ENCODE measurements at places on chromosomes 7 and 10.

- DNase-seq = no peak
Measured at GRCh38 chr7:151505836-151506468, 13.7 kb downstream of the RHEB start.

GRCh38 chr7:141115965-141116364 is 42.1 kb downstream of the TMEM178B start:
- no peak for DNase-seq

- DNase-seq = no peak
Measured at GRCh38 chr7:16594061-16594460, 51.5 kb downstream of the ANKMY2 start.

- no peak for DNase-seq
Measured at GRCh38 chr7:158525648-158526484, 61.8 kb downstream of the PTPRN2 start.

- no peak for DNase-seq
Measured at GRCh38 chr10:59894114-59894513, 12.2 kb downstream of the CCDC6 start.

DNA sequence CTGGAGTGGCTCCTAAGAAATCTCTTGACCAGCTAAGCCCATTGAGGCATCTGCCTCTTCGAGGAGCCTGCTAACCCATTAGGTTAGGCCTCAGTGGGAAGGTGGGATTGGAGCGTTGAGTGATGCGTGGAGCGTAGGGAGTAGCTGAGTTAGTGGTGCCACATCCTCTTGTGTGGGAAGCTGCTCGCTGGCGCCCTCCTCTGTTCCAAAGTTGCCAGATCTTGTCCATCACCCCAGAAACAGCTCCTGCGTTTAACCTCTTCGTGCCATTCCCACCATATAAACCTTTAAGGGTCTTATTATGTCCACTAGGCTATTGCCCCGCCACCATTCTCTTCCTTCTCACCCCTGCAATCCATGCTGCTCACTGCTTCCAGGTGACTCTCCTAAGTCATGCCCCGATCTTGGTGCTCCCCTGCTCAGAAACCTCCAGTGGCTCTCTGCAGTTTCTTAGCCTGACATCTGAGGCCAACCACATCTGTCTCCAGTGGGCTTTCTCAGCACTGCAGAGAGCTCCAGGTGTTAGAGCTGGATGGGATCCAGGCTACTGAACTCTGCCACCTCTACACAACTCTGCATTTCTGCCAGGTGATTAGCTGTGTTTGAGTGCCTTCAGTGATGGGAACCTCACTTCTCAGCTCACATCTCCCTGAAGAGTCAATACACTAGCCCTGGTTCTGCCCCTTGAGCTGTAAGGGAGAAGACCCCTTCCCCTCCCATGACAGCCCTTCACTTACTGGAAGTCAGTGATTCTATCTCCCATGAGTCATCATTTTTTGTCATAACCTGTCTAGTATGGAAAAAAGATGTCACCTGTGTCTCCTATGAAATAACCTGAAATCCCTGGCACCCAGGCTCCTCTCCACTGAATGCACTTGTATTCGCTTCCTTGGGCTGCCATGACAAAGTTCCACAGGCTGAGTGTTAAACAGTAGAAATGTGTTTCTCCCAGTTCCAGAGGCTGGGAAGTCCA is 65.0 kb upstream of the FGFR2 start:
- DNase-seq = no peak

DNA sequence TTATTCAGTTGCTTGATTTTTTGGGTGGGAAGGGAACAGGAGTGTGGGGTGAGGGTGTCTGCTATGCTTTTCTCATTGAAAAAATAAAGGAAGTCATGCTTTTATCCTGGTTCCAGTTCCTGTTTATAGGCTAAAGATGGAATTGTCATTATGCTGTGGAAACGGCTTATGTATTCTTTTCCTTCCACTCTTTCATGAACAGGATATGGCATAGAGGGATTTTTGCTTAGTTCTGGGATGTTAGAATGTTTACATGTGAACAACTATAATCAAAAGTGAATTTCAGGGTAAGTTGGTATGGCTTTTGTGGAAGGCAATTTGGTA is 35.9 kb upstream of the PTPN12 start:
- DNase-seq = no peak

GRCh38 chr7:70321016-70321590 is 722.8 kb downstream of the AUTS2 start:
- no peak for DNase-seq

- DNase-seq = no peak
Measured at GRCh38 chr7:99326408-99326782, 697 bp downstream of the ARPC1A start.

DNA sequence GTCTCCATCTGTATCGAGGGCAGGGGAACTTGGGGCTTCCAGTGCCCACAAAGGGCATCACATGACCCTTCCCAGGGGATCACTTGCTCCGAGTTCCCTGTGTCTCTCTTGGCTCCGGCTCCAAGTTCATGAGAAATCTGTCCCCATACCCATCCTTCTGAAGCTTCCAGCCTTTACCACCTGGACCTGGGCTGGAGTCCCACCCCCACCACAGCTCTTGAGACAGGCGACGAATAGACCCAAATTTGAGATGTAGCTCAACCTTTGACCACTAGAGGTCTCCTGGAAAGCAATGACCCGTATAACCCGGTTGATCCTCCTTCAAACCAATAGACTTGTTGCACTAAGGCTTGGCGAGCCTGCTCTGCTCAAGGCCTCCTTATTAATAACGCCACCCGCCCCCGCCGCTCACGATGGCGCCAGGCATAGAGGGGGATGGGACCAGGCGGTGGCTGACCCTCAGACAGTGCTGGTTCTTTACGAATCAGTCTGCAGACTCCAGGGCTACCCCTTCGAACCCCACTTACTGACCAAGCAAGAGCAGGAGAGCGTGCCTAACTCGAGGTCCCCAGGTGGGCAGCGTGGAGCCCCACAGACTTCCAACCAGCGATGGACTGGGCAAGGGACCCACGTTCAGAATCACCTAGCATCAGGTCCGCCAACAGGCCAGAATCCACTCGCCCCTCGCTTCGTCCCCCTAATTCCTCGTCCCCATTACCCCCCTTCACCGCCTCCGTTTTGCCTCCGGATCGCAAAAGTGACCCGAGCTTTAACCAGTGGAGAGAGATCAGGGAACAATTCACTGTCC is 4.4 kb upstream of the ARID5B start:
- peak; percentile 64 for DNase-seq

DNA sequence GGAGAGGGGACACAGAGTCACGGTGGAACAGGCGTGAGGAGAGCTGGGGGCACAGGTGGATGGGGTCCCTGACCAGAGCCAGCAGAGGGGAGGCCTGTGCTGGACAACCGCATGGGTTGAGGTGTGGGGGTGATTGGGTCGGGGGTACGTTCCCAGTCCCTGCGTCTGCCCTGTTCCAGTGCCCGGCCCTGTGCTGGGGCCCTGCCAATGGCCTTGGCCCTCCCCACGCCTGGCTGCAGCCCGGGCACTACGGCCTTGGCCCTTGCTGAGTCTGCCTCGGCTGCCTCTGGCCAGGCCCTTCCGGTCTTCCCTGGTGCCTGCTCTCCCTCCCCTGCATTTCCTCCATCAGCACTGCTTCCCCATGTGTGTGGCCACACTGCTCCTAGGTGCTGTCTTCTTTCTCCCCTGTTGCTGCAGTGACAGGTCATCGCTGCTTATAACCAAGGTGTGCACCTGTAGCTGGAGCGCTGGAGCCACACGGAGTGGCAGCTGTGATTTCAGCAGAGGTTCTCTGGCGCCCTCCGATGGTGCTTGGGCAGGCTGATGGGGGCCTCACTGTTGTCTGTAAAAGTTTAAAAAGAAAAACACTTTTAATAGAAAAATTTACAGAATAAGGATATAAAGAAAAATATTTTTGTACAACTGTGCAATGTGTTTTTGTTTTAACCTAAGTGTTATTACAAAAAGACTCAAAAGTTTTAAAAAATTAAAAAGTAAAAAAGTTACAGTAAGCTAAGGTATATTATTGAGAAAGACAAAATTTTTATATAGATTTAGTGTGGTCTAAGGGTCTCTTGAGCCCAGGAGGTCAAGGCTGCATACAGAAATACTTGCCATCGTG is 45.2 kb upstream of the BHLHA15 start:
- peak; percentile 65 for DNase-seq

DNA sequence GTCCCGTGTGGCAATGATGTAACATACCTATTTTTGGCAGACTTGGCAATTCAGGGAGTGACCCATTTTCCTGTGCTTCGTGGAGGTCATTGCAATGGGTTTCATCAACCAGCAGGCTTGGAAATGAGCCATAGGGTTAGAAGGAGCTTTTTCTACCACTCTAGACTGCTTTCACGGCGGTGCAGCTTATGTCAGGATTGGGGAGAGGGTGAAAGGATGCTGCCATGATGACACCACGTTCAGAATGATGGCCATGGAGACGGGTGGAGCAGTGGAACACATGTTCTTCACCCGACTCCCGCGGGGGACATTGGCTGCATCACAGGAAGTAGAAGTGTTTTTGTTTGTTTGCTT is 220.2 kb downstream of the EMX2 start:
- no peak for DNase-seq

GRCh38 chr10:114649217-114649903 is 8.7 kb downstream of the ABLIM1 start:
- no peak for DNase-seq

- no peak for DNase-seq
Measured at GRCh38 chr7:156363751-156364150, 276.8 kb upstream of the RNF32 start.

DNA sequence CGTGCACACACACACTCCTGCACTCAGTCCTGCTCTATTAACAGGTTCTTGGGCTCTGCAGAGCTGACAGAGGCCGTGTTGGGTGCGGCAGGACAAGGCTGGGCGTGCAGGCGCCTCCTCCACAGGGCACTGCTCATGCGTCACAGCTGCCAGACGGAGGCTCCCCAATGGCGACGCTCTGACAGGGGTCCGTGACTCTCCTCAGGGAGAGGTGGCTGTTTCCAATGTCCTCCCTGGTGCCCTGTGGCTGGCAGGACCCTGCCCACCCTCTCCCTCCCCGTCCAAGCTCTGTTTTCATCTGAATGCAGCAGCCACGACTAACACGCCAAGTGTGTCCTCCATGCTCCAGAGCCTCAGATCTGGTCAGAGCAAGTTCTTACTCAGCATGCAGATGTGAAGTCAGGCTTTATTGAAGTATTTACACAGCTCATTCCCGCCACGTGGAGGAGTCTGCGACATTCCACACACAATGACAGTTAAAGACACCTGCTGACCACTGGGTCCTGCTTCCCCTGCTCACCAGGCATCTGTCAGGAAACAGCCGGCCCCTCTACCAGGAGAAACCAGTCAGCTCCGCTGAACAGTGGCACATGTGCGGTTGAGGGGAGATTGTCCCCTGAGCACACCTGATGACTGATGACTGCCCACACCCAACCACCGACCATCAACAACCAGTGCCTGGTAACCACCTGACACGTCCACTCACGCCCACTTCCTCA is 116.7 kb downstream of the VIPR2 start:
- no peak for DNase-seq

DNA sequence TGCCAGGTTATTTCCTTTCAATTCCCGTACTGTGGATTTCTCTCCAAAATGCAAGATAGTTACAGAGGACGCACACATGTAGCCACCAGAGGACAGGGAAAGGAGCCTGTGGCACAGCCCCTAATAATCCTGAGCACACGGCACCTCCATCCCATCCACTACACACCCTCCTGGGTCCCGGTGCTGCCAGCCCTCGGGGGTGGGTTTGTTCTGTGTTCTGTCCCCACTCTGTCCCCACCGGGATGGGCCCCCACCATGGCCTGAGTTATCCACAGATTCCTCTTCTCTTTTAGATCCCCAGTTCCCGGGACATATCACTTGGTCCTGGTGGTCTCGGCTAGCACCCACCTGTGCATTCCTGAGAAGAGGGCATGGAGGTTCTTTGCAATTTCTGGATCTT is 196.9 kb upstream of the PPP2R2D start:
- no peak for DNase-seq

DNA sequence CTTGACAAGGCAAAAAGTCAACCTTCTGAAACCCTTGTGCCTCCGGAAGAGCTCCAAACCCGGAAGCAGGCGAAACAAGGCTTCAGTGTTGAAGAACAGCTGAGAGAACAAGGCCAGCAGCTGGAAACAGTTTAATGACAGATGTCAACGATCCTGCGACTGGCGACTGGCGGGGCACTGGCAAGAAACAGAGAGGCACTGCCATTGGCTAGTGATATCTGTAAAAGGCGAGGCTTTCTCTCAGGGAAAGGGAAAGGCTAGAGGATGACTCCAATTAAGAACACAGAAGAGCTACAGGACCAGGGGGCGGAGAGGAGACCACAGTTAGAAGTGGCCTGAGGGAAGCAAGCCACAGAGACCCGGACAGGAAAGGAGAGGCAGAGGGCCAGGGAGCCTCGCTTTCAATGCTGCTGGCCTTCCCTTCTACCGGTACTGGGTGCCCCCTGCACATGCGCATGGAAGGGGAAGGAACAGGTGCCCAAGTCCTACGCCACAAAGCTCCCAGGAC is 19.4 kb downstream of the ITGB1 start:
- no peak for DNase-seq

Measured in stimulated activated CD4-positive, alpha-beta T cell treated with anti-CD3 and anti-CD28 coated beads, Interleukin-2, amount 100 ng/mL, for 24 hours (primary cell).